GM12864 (cell line): ENCODE measurements at places on chromosomes 5 and 9.
A peak's percentile ranks its signal among the peaks of the same experiment; 100 is the strongest.

DNA sequence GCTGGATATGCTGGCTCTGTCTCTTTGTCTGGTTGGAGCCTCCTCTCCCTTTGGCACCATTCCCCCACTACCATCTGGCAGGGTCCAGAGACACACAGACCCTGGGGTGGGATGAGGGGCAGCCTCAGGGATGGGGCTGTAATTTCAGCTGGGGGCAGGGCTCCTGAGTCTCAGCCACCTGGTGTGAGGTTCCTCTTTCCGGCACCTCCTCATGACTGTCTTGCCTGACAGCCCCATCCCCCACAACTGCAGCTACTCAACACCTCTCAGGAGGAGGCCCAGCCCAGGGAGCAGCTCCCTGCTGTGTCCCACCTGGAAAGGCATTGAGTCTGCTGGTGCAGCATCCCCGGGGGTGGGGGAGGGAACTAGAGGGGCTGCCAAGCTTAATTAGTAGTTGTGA is 11.7 kb upstream of the RPS14 start:
- DNase-seq = peak; percentile 55

GRCh38 chr5:28281351-28281750 is 1243.0 kb upstream of the CDH9 start:
- no peak for DNase-seq

GRCh38 chr5:152305525-152305924 is 99.6 kb downstream of the NMUR2 start:
- DNase-seq = no peak

- peak; percentile 69 for DNase-seq
Measured at GRCh38 chr5:60248901-60249300, 355.4 kb upstream of the PDE4D start.

- no peak for DNase-seq
Measured at GRCh38 chr5:23411994-23412393, 95.4 kb upstream of the PRDM9 start.

- DNase-seq = no peak
Measured at GRCh38 chr9:4661611-4662010, 483 bp upstream of the PLPP6 start.

DNA sequence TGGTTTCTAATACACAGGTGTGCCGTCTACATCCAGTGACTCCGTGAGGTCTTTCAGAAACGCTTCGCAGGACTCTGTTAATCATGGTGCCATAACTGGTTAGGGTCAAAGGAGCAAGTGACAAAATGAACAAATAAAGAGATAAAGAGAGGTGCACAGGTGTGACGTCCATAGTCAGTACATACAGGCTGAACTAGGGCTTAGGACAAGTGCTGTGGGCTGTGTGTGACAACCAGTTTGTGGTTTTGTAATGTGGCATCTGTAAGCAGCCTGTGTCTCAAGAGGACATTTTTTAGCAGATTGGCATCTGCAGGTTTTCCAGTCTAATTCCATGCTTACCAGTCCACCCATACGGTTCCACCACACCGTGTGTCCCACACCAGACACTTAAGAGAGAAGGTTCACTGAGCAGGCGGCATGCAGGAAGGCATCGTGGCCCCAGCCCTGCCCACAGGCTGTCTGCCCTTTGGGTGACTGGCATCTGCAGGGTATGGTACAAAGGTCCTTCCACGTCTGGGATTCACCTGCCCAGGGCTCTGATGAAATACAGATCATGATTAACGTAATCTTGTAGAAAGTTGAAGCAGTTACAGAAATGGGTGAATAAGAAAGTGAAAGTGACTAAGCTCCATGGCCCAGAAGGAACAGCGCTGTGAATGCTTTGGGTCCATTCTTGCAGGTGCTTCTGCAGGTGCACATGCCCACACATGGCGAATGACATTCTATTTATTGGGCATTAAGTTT is 26.9 kb downstream of the SRD5A1 start:
- peak; percentile 42 for DNase-seq

DNA sequence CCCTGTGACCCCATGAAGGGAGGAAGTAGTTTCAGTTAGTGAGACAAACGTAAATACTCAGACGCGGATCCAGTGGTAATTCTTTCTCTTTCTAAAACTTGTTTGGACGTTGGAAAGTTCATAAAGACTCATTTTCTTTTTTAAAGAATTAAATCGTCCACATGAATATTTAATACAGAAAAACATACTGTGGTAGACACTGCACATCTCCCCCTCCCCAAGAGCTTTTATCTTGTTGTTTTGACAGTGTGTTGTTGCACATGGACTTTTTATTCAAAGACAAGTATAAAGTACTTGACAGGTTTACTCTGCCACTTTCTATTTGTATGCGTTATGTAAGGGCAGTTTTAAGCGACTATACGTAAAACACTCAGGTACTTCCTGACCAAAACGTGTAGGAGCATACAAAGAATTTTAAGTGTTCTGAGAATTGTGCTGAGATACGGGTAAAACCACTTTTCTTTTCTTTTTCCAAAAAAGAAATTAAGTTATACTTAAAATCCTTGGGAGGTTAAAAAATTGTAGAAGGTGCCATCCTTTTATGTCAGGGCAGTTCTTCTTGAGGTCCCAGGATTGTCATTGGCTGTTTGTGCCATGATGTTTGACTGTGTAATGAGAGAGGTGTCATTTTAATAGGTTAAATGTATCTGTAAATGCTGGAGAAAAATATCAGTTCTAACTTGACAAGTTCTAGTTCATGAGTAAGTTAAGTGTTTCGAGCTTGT is 1.3 kb downstream of the NIPBL start:
- no peak for DNase-seq

DNA sequence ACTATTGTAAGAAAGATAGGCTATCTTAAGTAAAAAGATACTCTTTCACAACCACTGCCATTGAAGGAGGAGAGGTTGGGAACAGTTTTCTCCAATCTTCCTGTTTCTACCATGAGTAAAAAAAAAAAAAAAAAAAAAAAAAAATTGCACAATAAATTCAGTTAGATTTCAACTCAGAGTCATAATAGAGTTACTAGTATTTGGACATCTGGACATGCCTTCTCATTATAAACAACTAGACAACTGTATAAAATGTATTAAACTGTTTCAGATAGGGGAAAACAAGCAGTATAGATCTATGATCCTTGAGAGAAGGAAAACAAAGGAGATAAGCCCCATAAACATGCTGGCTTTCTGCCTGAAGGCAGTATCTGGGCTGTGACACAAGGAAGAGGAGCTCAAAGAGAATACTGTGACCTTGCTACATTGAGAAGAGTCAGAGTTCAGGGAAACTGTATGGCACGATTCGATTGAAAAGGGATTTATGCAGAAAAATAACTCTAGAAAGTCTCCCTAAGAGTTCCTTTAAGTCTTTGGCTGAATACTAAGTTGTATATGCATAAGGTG is 249.2 kb upstream of the POU5F2 start:
- DNase-seq = no peak

DNA sequence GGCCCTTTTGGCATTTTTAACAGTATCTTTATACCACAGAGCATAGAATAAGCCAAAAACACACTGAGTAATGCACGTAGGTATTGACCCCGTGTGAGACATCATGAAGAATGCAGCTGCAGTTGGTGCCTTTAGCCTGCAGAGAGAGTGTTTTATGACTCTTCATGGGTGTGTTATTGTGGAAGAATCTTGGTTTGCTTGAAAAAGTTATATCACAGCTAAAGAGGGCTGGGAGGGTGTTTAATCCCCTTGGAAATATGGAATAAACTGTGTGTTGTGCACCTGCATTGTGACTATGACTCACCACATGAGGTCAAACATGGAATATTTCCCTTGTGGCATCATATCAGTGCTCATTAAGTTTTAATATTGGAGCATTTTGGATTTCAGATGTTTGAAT is 458.7 kb downstream of the CDH9 start:
- DNase-seq = no peak

DNA sequence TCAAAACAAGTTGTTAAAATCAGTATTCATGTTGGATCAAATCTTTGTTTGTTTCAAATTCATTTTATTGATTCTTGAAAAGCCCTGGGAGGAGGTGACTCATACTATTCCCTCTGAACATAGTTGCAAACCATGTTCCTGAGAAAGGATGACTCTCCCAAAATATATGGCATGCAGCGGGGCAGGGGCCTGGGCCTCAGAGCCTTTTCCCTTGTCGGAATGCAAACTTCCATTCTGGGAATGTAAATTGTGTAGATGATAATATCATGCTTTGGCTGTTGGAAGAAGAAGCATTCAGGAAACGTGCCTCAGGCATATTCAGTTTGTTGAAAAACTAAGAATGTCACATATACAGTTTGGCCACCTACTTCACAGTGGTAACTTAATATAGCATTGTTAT is 242.0 kb downstream of the AUH start:
- no peak for DNase-seq

DNA sequence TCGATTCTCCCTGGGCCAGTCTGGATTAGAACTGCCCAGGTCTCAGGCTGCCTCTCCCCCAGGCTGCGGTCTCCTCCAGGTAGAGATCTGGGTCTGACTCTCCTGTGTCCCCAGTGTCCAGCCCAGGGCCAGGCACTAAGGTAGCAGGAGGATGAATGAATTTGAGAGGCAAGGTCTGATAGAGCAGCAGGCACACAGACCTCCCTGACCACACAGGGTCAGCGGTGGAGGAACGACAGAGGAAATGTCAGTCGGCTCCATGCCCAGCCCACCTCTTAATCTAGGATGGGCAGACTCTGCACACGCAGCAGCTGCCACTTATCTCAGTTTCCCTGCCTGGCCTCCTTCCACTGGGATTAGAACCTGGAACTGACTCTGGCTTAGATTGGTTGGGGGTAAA is 272.7 kb upstream of the MVB12B start:
- no peak for DNase-seq

DNA sequence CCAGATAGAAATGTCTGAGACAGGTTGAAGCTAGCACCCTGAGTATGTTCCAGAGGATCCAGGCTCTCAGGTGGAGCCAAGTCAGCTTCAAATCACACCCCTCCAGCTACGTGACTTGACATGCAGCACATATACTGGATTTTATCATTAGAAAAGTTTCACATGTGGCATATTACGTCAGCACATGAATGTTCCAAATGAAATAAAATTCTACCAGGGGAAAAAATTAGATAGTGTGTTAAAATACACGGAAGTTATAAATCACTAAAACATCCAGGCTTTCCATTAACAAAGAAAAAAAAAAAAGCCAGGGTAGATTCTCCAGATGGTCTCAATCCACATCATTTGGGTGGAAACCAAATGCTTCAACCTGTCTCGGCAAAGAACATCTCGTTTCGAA is 251.6 kb downstream of the MPDZ start:
- DNase-seq = no peak

GRCh38 chr5:110968246-110969005 is 103.1 kb upstream of the TSLP start:
- no peak for DNase-seq

GRCh38 chr9:37386988-37387387 is 35.5 kb upstream of the GRHPR start:
- DNase-seq = no peak

DNA sequence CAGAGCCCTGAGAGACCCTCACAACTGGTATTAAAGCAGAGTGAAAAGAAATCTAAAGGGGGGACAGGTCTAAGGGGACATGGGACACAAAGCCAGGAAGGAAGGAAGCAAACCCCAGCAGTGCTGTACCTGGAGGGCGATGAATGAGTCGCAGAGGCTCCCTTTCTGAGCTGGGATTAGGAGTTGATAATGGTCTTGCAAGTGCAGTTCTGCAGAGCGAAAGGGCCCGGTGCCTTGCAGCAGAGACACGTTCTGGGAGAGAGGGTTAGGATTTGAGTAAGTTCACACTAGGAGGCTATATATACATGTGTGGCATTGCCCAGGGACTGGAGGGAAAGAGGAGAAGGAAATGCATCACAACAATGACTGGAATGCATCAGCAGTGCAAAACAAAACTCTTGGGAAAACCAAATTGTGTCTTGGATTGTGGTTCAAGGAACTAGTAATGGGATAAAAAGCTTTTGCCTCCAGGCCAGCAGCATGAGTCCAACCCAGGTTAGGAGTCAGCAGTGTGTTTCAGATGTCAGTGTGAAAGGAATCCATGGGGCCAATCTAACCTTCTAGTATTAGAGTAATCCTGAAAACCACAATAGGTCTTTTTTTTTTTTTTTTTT is 38.8 kb upstream of the LIFR start:
- DNase-seq = no peak

DNA sequence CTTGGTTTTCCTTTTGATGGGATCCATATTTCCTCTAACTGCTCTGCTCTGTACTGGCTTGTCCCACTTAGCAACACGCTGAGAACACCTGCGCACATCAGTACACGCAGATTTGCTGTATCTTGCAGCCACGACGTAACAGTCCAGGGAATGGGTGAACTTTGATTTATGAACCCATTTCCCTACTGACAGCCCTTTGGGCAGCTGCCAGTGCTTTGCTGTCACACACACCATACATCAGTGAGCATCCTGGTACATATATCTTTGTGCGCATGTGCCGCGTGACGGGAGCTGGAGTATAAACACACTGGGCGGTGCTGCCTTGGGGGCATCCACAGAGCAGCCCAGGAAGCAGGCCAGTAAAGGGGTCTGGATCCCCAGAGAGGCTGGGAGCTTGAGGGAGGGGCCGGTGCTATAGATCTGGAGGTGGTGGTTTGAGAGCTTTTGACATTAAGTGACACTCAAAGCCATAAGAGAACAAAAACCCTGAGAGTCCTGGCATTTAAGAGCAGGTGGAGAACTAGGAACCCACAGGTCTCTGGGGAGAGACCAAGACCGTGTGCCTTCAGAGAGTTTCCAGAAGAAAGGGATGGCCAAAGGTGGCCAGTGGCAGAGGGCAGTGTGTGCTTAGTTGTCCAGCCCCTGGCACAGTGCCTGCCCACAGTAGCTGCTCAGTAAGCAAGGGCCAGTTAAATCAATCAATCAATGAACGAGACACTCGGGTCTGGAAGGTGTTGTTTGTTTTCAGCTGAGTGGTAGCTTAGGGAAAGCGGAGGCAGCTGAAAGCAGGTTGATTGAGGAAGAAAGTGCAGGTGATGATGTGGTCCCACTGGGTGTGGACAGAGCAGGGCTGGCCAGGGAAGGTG is 53.7 kb downstream of the LMX1B start:
- no peak for DNase-seq

GRCh38 chr5:6847870-6848269 is 134.6 kb downstream of the TENT4A start:
- no peak for DNase-seq

- no peak for DNase-seq
Measured at GRCh38 chr5:176379881-176380280, 8.5 kb downstream of the NOP16 start.

- no peak for DNase-seq
Measured at GRCh38 chr9:91164724-91165520, 196.8 kb downstream of the AUH start.

DNA sequence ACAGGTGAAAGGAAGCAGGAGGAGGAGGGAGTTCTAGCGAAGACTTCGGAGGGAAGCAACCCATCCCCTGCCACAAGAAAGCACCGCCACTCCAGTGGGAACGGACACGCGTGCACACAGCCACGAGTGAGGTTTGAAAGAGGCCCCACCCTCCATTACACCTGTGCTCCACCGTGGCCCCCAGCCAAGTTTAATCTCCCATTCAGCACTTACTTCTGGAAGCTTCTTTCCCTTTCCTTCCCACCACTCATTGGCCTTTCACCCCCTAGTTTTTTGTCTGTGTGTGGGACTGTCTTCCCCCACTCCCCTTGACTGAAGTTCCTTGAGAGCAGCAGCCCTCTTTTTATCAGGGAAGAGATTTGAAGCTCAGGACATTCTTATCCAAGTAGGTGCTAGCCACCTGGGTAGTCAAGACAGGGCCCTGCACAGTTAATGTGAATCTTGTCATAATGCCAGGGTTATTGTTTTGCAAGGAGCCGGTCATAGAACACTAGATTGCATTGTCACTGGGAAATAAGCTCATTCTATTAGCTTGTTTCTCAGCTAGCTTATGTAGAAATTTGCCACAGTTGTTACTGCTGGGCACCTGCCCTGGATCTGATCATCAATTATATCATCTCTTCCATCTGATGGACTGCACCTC is 256.0 kb downstream of the DOCK8 start:
- no peak for DNase-seq

GRCh38 chr9:7342736-7343135 is 456.8 kb downstream of the DMAC1 start:
- DNase-seq = no peak
